Amniotic stem cell (primary cell): ENCODE measurements at places on chromosomes 2 and 18.

- no peak for DNase-seq
Measured at GRCh38 chr2:30886080-30886479, 78.8 kb upstream of the CAPN13 start.

DNA sequence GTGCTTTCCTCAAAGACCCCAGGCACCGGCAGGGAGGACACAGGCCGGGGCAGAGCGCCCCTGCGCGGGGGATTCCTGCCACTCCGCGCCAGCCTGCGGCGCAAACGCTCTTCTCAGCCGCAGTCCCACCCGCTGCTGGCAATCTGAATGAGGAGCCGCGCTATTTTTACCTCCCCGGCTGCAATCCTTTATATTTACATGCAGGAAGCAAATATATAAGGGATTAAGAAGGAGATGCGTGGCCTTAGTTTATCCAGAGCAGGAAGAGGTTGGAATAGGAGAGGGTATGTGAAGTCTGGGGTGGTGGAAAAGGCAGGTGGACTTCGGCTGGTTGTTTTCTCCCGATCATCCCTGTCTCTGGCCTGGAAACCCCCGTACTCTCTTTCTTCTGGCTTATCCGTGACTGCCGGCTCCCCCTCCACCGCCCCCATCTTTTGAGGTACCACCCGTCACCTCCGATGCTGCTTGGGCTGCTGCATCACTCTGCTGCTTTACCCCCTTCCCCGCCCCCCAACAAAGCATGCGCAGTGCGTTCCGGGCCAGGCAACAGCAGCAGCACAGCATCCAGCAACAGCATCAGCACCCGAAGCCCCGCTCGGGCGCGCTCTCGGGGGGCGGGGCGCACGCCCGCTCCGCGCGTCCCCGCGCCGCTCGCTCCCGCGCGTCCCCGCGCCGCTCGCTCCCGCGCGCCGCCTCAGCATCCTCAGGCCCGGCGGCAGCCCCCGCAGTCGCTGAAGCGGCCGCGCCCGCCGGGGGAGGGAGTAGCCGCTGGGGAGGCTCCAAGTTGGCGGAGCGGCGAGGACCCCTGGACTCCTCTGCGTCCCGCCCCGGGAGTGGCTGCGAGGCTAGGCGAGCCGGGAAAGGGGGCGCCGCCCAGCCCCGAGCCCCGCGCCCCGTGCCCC is at the start of gene ADAM23:
TSS of gene ADAM23 (plus strand) at position 700 of the 902 bp plus-strand sequence. CDS start 335 bp downstream, outside the sequence.
- DNase-seq, result no peak

DNA sequence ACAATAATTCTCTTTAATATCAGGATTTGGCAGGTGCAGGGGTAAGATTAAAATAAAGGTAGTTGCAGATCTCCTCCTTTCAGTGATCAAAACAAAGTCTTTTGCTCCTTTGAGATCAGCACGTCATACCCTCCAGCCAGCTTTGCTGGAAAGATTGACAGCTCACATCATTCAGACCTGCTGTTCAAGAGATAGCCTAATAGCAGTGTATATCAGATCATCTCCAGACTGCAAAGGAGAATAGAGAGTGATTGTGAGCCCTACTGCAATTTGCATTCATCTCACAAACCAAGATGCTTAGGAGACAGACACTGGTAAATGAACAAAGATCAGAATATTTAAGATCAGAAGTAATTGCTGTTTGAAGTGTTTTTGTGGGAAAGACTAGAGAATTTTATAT is 135.8 kb upstream of the DSEL start:
- no peak for DNase-seq

DNA sequence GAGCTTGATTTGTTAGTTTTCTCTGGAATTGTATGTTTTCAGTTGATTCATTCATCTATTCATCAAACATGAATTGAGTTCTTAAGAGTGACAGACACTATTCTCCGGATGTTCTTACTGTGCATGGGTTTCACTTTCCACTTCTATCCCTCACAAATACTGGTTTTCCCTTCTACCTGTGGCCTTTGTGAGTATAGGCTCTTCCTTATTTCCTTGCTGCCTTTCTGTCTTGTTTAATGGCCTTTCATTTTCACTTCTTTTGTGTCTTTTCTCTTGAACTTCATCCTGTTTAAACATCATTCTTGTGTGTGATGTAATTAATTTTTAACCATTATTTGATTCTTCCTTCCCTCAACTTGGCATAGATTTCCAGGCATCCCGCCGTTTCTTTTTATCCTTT is 90.7 kb downstream of the CRIM1 start:
- no peak for DNase-seq
